ENCODE measurements at places on chromosomes 6 and 20.

DNA sequence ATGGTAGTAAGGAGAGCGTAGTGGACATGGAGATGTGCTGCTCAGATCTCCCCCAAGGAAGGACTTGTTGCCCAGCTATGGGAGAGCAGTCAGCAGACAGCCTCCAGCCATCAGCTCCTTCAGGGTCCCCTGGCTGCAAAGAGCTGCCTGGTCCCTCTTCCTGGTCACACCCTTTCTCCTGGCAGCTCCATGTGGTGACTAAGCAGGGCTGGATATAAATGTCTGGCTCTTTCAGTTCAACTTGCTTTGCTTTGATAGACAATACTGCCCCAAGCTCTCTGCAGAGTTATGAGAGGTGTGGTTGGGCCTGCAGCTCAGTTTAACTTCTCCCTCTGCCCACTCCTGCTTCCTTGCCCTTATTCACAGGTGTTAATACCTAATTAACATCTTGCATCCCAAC is 64.1 kb upstream of the DDR1 start:
- DNase-seq, result peak; percentile 70

- DNase-seq, result no peak
Observed at GRCh38 chr6:158825038-158825950, 6.1 kb upstream of the EZR start.

- DNase-seq, result peak; percentile 84
Observed at GRCh38 chr20:57656821-57657534, 36.8 kb upstream of the ZBP1 start.

- no peak for DNase-seq
Observed at GRCh38 chr6:119129148-119129967, 50.9 kb upstream of the FAM184A start.

GRCh38 chr20:9668381-9668780 is 154.0 kb downstream of the LAMP5 start:
- DNase-seq, result no peak

DNA sequence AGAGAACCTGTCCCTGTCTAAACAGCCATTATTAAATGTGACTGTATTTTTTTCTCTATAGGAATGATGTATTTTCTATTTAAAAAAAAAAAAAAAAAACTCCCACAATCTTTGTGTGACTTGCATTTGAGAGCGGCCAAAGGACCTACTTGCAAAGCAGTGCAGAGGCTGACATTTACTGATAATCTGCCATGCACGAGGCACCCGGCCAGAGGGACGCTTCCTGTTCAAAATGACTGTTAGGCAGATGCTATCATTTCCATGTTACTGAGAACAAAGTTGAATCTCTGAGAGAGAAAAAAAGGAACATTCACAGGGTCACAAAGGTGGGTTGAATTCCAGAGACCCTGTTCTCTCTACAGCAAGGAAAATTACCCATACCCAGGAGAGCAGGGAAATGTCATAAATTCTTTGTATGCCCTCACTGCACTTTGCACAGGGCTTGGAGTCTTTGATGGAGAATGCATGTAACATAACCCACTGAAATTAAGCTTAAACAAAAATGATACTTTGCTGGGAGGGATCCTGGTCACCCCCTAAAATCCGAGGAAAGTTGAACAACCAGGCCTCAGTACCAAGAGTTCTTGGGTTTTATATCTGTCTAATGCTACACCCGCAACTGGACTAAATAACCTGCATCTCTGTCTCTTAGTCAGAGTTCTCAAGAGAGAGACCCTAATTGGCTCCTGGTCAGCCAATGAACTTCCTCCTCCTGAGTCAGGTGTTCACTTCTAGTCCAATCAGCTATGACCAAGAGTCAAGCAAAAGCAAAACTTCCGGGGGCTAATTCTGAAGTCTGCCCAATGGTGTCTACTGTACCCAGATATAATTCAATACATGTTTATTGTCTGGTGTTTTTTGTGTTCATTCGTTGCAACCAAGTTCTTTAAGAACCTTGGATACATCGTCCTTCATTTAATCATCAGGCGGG is 61.2 kb downstream of the GCLC start:
- no peak for DNase-seq

DNA sequence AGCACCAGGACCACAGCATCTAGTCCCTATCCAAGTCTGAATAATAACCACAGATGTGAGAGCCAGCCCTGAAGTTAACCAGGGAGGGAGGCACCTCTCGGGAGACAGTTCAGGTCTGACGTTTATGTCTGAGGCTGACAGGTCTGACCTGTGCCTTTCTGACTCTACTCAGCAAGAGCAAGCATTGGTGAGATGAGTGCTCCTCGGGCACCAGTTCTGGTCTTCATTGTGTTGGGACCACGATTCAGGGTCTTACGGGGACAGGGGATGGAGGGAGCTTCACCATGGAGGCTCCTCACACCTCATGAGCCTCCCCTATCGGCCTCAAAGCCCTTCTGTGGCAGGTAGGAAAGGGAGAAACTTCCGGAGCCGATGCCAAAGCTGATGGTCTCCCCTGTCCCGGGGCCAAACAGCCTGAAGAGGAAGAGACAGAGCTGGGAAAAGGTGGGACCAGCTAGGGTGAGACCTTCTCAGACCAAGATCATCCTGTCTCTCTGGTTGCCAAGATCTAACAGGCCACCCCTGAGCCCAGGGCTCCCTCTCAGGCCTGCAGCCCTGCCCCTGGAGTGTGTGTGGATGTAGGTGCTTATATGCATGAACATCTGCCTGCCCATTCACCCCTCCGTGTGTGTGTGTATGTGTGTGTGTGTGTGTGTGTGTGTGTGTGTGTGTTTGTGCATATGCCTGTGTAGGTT is 170.5 kb downstream of the VEGFA start:
- DNase-seq, result no peak

DNA sequence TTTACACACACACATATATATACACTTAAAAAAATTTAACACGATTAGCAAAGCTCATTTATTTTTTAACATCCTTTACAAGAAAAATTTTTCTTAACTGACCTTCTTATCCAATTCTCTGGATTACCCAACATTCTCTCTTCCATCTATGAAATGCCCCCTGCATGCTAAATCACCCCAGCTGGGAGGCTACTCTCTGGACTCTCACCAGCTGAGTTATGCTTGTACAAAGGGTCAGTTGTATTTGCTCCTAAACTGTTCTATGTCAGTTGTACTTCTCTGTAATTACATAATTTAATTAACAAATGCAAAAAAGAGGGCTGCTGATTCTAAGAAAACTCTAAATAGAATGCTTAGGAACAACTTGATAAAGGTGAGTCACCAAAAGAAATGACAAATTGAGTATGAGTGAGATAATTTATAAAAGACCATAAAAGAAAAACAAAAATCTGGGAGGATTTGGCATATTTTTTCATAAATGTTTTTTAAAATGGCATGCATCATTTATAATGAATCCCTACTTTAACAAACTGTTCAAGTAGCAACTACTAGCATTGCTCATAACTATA is 120.5 kb downstream of the KIF13A start:
- no peak for DNase-seq

- DNase-seq, result no peak
Observed at GRCh38 chr6:20922743-20923142, 388.5 kb downstream of the CDKAL1 start.

GRCh38 chr6:138432063-138432356 is 28.0 kb downstream of the HEBP2 start:
- no peak for DNase-seq
